ENCODE measurements at places on chromosomes 3 and 15.

DNA sequence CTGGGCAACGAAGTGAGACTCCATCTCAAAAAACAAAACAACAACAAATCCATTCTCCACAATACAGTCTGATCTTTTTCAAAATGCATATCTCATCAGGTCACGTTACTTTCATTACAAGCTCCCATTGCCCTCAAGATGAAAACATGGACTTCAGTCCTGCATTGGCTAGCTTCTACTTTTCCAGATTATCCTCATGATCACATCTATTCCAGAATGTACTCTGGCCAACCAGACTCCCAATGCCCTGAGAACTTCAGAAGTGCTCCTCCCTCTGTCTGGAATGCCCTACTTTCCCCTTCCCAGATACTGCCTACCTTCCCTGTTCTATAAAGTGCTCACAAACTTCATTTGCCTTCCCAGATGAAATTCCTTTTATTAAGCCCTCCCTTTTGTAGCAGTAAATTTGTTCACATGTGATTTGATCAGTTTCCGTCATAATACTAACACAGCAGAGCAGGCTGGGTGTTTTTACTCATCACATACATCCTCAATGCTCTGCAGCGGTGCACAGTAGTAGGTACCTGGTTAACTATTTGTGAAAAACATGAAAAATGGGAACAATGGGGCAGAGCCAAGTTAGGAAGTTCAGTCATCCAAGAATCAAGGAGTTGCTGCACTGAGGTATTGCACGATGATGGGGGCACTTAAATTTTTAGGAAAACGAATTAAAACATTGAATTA, 5.3 kb downstream of the RPL22L1 start:
- no peak for DNase-seq

DNA sequence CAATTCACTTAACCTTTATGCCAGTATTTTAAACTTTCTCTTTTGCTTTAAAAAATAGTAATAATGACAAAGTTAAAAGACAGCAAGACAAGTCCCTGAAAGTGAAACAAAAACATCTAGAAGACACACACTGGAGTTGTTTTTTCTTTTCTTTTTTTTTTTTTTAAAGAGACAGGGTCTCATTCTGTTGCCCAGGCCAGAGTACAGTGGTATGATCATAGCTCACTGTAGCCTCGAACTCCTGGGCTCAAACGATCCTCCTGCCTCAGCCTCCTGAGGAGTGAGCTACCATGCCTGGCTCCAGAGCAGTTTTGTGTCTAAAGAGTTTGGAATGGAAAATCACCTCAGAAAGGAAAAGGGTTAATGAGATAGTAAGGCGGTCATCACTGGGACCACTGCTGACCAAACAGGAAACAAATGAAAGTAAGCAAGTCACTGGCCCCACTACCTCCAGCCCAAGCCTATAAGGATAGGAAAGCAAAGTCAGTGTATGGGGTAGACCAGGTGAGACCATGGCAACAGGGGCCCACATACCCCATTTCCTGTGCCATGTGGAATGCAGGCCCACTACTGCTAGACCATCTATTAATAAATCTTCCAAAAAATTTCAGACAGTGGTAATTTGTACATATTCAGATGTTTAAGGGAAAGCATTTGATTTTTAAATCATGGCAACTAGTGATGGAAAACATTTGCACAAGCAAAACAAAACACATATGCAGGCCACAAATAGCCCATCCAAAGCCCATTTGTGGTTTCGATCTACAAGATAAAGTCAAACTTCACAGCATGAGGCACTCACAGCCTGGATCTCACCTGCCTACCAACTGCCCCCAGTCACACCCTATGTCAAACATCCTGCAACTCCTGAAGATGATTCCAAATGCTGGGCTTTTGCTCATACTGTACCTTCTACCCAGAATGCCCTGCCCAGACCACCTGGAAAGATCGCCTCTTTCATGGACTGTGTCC, 62.6 kb downstream of the OSBPL10 start:
- DNase-seq = no peak

GRCh38 chr3:23809294-23809693, 3.5 kb downstream of the UBE2E1 start:
- no peak for DNase-seq

- peak; percentile 56 for DNase-seq
Observed at GRCh38 chr15:72237029-72237852, 6.3 kb upstream of the PKM start.

DNA sequence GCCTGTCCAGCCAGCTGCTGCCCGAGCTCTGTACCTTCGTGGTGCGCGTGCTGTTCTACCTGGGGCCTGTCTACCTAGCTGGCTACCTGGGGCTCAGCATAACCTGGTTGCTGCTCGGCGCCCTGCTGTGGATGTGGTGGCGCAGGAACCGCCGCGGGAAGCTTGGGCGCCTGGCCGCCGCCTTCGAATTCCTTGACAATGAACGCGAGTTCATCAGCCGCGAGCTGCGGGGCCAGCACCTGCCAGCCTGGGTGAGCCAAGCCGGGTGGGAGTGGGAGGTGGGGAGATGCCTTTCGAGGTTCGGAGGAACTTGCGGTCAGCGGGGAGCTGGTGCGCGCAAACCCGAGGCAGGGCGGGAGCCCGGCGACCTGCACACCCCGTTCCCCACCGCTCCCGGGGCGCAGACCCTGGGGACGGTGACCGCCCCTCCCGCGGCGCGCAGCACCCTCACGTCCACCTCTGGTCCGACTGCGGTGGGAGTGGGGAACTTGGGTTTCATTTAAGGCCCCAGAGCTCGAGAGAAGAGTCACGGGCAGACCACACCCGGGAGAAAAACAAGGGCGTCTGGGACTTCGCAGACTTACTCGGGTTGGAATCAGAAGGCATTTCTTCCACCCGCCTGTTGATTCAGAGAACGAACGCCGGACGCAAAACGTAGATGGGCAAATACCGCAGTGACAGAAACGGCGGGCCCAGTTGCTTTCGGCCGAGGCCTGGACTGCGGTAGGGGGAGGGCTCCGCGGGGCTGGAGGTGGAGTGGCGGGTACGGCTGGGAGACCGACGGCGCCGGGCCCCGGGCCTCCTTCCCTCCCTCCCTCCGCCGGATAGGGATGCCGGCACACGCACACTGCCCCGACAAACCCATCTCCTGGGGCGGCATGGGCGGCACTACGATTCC, 708 bp downstream of the ESYT3 start:
- DNase-seq = peak; percentile 24

DNA sequence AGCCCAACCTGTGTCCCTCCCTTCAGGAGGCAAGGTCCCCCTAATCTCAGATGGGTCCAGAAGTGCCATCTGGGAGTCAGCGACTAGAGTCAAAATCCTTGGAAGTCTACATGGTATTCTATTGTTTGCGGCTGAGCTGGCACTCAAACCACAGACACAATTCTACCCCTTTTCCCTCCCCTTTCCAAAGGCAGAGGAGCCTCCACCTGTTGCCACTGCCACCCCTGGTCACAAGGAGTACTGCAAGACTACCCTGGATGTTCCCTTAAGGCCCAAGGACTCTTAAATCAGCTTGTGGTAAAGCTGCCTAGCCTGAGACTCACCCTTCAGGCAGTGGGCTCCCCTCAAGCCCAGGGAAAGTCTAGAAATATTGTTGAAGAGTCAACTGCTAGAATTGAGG, 4.3 kb upstream of the OR5H6 start:
- DNase-seq = no peak

DNA sequence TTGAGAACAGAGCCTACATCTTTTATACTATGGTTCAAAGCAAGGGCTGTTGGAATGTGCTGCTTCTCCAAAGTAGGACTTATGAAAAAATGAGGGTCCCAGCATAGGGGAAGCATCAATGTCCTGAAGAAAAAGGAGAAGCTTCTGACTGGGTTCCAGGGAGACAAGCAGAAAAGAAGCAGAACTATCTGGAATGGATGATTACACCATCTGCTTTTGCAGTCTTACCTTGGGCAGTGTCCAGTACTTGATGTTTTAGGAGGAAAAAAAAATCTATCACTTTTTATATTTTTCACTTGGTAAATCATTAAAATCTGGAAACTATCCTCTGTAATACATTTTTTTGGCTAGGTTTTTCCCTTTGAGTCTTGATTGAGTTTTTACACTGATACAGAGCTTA, 57.9 kb upstream of the DPH6 start:
- no peak for DNase-seq

GRCh38 chr3:46865031-46865507, 1.8 kb upstream of the MYL3 start:
- DNase-seq = no peak

GRCh38 chr3:29011441-29011840, 269.4 kb upstream of the RBMS3 start:
- no peak for DNase-seq

DNA sequence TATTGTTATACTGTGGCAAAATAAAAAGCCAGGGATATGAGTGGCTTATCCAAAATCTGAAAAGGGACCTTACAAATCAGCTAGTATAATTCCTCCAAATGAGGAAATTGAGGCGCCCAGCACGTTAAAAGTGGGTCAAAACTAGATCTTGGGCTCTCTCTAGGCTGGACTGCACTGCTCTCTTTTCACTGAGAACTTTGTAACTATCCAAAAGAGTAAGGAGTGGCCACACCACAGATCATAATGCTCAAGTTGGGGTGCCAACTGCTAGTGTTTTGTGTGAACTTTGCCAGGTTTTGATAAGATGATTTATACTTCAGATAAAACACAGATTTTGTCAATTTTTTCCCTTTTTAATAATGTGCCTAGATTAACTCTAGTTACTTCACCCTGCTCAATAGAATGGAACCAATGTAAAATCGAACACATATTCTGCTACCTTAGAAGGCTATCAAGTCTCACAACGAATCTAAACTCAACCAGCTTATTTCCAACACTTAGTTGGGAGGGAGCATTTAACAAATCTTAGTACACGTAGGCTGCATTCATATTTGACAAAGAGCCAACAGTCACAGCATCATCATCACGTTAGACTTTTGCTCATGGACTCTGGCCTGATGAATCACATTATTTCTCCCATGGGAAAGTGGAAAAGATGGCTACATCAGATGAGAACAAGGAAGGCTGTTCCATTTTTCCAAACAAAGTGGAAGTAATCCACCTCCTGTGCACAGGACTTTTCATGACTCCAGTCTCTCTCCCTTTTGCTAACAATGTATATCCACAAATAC, 64.4 kb downstream of the ABI3BP start:
- no peak for DNase-seq

DNA sequence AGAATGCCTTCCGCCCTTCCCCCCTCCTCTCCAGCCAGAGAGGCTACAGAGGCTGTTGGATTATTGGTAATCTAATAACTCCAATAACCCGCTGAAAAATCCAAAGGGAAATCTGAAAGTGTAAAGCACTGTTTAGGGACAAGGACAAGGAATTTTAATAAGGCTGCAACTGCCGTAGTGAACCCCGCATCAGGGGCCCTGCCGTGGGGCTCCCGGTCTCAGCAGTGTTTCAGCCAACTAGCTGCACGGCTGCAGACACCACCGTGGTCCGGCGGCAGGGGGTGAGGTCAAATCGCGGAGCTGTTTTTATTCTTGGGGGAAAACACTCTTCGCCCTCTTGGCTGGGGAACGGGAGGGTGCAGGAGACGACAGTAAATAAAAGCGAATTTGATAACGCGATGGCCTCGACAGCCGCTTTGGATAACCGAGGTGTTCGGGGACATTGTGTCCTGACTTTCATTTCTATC, 6.1 kb downstream of the BCL6 start:
- no peak for DNase-seq

DNA sequence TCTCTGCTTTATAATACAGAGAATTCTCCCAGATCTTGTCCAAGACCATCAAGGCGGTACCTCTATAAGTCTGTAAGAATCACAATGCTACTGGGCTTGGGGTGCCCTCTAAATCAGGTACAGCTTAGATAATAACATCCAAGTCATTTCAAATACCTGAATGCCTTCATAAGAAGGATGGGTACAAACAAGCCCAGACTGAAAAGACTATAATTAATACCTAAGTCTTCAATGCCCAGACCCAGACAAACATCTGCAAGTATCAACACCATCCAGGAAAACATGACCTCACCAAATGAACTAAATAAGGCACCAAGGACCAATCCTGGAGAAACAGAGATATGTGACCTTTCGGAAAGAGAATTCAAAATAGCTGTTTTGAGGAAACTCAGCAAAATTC, 65.9 kb downstream of the ZMAT3 start:
- no peak for DNase-seq
